Fibroblast of skin of right biceps (primary cell): ENCODE measurements at places on chromosomes 11 and 22.

DNA sequence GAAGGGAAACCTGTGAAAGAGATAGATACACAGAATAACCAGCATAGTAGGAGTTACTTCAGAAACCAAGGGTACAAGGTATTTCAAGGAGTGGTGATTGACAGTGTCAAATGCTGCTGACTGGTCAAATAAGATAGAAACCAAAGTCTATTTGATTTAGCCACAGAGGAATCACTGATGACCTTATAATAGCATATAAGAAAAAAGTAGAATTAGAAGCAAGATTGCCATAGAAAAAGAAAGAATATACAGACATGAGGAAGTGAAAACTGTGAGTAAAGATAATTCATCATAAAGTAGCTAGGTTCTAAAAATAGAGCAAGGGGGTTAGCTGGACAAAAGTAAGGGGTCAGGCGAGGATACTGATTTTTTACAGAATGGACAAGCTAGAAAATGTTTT, 14.2 kb downstream of the ZBTB44 start:
- no peak for DNase-seq

DNA sequence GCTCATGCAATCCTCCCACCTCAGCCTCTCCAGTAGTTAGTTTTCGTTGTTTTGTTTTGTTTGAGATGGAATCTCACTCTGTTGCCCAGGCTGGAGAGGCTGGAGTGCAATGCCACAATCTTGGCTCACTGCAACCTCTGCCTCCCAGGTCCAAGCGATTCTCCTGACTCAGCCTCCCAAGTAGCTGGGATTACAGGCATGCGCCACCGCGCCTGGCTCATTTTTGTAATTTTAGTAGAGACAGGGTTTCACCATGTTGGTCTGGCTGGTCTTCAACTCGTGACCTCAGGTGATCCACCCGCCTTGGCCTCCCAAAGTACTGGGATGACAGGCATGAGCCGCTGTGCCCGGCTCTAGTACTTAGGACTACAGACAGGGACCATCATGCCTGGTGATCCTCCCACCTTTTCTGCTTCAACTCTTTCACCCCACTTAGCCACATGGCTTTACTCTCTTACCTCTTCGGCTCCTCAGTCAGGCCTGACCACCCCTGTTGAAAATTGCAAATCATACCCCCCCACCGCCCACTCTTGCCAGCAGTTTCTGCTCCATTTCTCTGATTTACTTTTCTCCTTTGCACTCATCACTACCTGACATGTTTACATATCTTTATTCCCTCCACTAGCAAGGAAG, 157.1 kb upstream of the GRK3 start:
- no peak for DNase-seq

DNA sequence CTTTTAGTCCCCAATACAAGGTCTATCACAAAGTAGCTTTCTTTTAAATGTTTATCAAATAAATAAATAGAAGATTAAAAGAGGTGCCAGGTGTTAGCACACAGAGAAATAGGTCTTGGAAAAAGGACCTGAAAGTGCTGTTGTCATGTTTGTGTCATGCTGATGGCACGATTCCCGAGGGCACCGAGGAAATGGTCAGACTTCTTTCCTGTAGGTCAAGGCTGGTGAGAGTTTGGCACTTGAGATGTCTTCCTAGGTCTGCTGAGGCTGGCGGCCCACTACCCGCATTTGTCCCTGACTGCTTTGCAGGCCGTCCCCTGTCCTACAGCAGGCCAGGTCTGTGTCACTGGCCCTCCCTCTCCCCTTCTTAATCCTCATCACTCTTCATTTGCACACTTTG, 112.1 kb downstream of the ATXN10 start:
- DNase-seq = no peak

DNA sequence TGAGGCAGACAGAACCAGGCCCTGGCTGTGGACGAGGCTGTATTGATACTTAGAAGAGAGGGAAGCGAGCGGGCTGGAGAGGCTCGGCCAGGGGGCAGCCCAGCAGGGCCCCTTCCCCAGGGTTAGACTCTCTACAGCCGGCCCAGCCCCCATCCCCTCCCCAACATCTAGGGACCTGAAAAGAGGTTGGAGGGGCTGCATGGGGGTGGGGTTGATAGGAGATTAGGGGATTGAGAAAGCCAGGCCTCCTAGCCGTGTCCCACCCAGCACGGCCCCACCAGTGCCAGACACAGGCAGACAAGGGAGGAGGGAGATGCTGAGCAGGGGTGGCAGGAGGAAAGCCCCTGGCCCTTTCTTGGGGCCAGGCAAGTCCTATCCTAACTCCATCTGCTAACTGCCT, 5.7 kb downstream of the LSP1 start:
- no peak for DNase-seq
